ENCODE measurements at places on chromosomes 6 and 20. TPM values are rescaled to one million over a fixed set of nuclear protein-coding genes. Genes with fewer than 3 reads are reported as not detected.

FABP7 gene
- 164 TPM for polyA plus RNA-seq

PHF10 gene
- polyA plus RNA-seq = 18.0 TPM

SRMS gene
- not detected for polyA plus RNA-seq

PLCB4 gene
- polyA plus RNA-seq = 53.1 TPM

ZFP57 gene
- polyA plus RNA-seq = not detected

C20orf144 gene
- not detected for polyA plus RNA-seq

ANKRD6 gene
- 0.14 TPM for polyA plus RNA-seq

SIGLEC1 gene
- polyA plus RNA-seq = not detected

CDH4 gene
- 0.45 TPM for polyA plus RNA-seq

EDN1 gene
- polyA plus RNA-seq = 1.9 TPM

RHAG gene
- not detected for polyA plus RNA-seq

SNX21 gene
- polyA plus RNA-seq = 2.8 TPM

DDO gene
- 2.1 TPM for polyA plus RNA-seq

HAO1 gene
- not detected for polyA plus RNA-seq

NINL gene
- polyA plus RNA-seq = 0.27 TPM

FAXC gene
- polyA plus RNA-seq = 36.1 TPM

SIRPA gene
- 8.0 TPM for polyA plus RNA-seq

TAF8 gene
- polyA plus RNA-seq = 14.6 TPM

TAPBP gene
- 10.8 TPM for polyA plus RNA-seq

RBM39 gene
- 138 TPM for polyA plus RNA-seq

VSTM2L gene
- 23.6 TPM for polyA plus RNA-seq

TTBK1 gene
- 0.62 TPM for polyA plus RNA-seq

HCRTR2 gene
- not detected for polyA plus RNA-seq

GHRH gene
- polyA plus RNA-seq = not detected

PPP1R3G gene
- polyA plus RNA-seq = 0.55 TPM

MEI4 gene
- polyA plus RNA-seq = 1.1 TPM

OVOL2 gene
- polyA plus RNA-seq = 0.98 TPM

SNAP91 gene
- polyA plus RNA-seq = 112 TPM

LCA5 gene
- 7.2 TPM for polyA plus RNA-seq

FOXC1 gene
- polyA plus RNA-seq = not detected

NKAIN4 gene
- 2.3 TPM for polyA plus RNA-seq

EYA2 gene
- not detected for polyA plus RNA-seq

CD109 gene
- not detected for polyA plus RNA-seq

ACOT13 gene
- 117 TPM for polyA plus RNA-seq

VGLL2 gene
- polyA plus RNA-seq = not detected

CRIP3 gene
- 2.4 TPM for polyA plus RNA-seq

BPIFB1 gene
- not detected for polyA plus RNA-seq

GNAS-AS1 gene
- not detected for polyA plus RNA-seq

CEP162 gene
- 7.3 TPM for polyA plus RNA-seq

HELZ2 gene
- polyA plus RNA-seq = not detected

PTPRK gene
- 11.0 TPM for polyA plus RNA-seq

OTOR gene
- polyA plus RNA-seq = 35.0 TPM

CTCFL gene
- polyA plus RNA-seq = 0.63 TPM

ACTL10 gene
- not detected for polyA plus RNA-seq

Data from Purkinje cell (primary cell).